ENCODE measurements at places on chromosomes 12 and 14.

DNA sequence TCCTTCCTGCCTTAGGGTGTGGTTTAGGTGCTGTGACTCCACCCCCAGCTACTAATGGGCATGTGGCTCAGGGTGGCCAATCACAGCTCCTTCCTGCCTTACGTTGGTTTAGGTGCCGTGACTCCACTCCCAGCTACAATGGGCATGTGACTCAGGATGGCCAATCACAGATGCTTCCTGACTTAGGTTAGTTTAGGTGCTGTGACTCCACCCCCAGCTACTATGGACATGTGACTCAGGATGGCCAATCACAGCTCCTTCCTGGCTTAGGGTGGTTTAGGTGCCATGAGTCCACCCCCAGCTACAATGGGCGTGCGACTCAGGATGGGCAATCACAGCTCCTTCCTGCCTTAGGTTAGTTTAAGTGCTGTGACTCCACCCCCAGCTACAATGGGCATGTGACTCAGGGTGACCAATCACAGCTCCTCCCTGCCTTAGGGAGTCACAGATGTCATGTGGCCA lies 163.9 kb downstream of the TBX5 start:
- no peak for DNase-seq

- DNase-seq: no peak
Observed at GRCh38 chr14:103302966-103303365, 31.1 kb upstream of the EIF5 start.

DNA sequence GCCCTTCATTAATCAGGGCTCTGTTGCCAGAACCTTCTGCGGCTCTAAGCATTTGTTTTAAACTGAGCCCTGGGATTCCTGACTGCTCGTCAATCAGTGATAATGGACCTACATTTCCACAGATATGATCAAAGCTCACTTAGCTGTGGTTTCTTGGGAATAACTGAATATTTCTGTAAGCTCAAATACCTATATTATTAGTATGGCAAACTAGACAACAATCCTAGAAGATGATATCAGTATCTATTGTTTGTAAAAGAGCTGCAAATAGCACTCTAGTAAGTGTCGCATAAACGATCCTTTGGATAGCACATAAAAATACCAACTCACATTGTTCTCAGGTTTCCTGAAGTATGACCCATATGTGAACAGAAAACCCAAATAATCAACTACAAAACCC lies 150.4 kb downstream of the PPM1H start:
- no peak for DNase-seq

DNA sequence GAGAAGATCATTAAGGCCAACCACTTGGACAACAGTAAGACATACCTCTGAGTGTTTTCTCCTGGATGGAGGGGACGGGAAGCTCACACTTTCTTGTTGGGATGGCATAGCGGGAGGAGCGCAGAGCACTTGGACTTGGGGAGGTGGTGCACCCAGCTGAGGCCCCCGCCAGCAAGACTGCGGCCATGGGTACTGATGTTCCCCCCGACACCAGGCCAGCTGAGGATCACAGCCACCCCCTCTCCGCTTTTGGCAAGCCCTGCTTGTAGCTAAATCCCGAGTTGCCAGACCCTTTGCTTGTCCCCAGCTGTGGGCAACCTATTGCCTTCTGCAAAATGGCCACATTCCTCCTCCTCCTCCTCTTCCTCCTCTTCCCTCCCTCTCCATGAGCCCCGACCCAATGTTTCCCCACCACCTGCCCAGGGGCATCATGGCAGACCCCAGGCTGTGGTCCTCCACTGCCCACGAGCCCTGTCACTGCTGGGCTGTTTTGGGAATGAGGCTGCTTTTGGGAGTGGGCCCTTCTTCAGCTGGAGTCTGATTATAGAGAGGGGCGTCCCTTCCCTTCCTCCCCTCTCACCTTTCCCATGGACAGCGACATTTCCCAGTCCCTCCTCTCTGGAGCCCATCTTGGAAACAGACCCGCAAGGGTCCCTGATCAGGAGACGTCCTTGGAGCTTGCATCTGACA lies 62.8 kb downstream of the PRMT8 start:
- no peak for DNase-seq

GRCh38 chr12:131222329-131223139 lies 268.8 kb downstream of the ADGRD1 start:
- DNase-seq: no peak

DNA sequence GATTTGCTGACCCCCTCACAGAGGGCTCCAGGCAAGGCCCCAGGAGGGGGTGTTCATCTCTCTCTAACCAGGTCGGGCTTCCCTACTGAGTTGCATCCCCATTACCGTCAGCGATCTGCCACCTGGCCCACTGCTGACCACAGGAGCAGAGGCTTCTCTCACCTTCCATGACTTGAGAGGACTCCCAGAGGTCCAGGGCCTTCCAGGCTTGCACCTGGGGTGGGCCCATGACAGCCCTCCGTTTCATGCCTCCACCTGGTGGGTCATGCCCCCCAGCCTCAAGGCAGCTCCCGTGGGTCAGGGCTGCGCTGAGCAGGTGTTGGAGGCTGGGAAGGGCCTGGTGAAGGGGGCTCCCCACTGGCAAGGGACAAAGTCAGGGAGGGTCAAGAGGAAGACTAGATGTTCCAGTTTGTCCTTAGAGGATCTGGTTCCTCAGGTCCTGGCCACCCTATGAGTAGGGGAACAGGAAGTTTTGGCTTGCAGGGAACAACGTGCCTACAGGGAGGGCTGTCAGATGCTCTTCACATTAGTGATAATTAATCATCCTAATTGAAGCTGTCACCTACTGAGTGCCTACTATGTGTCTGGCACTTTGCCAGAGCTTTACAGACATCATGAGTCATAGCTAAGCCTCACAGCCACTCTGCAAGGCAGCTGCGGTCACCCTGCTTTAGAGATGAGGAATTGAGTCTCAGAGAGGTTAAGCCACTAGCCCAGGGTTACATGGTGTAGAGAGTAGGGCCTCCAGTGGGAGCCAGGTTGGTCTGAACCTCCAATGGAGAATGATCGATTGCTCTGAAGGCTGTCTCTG lies 13.8 kb downstream of the NFKBIA start:
- no peak for DNase-seq

DNA sequence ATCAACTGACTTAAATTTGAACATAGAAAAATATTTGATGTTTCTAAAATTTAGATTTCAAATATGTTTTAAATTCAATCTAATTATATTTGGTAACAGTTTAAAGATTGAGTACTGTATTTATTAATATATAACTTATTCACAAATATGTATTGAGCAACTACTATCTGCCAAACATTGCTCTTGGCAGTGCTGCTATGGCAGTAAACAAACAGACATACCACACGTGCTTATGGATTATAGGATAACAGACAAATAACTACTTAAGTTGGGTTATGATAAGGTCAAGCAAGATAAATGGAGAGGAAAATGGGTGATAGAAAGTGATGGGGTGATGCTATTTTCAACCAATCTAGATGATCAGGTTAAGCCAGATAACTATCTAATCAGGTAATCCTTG lies 538.1 kb downstream of the C12orf50 start:
- no peak for DNase-seq

GRCh38 chr14:60326274-60326673 lies 77.3 kb downstream of the PPM1A start:
- no peak for DNase-seq

- DNase-seq: no peak
Observed at GRCh38 chr14:102078831-102079699, 7.8 kb downstream of the HSP90AA1 start.

GRCh38 chr12:56158926-56159461 lies 835 bp downstream of the MYL6 start:
- no peak for DNase-seq

DNA sequence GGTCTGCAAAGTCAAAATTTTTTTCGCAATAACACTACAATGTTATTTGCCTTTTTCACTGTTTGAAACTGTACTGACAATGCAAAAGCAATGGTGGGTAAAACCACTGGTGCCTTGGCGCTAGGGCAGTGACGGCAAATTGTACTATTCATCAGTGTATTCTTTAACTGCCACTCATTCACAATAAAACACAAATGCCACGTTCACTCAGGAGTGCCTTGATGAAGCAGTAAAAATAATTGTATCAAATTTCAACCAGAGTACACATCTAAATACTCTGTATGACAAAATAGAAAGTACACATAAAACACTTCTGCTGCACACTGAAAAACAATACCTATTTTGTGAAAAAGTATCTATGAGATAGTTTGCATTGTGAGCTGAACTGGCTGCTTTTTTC lies 17.8 kb downstream of the DCAF5 start:
- DNase-seq: no peak

DNA sequence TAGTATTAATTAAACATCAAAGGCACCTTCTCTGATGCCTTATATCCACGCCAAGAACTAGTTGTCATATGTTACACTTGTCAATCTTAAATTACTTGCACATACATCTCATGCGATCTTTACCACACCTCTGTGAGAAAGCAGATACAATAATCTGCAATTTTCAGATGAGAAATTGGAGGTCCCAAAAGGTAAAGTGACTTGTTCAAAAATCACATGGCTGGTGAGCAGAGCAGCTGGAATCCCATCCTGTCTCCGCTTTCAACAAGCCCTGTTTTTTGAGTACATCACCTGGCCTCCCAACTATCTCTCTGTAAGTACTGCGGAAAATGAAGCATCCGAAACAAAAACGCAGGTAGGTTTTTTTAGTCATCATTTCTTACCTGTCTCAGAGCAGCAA lies 203.4 kb upstream of the FOXN3 start:
- DNase-seq: no peak

- no peak for DNase-seq
Observed at GRCh38 chr12:95884998-95885397, 26.2 kb downstream of the SNRPF start.

DNA sequence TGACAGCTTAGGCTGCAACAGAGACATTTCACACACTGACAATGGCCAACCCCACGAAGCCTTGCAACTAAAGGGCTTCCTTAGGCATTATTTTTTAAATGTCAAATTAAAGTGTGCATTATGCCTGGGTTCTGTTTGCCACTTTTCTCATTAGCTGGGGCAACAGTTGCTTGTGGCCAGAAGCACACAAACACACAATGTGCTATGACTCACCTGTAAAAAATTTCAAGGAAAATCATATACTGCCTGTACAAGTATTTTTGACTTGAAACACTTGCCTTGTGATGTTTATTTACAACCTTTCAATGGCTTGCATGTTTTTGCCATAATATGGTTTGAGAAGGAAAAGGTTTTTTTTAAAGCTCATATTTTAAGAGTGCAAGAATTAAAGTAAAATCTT lies 1.9 kb downstream of the NTN4 start:
- no peak for DNase-seq

- no peak for DNase-seq
Observed at GRCh38 chr12:104669851-104670337, 213.1 kb downstream of the CHST11 start.

GRCh38 chr12:47755655-47756562 lies 2.8 kb downstream of the RAPGEF3 start:
- DNase-seq: no peak

GRCh38 chr14:57388067-57388466 lies 2.3 kb upstream of the NAA30 start:
- no peak for DNase-seq

DNA sequence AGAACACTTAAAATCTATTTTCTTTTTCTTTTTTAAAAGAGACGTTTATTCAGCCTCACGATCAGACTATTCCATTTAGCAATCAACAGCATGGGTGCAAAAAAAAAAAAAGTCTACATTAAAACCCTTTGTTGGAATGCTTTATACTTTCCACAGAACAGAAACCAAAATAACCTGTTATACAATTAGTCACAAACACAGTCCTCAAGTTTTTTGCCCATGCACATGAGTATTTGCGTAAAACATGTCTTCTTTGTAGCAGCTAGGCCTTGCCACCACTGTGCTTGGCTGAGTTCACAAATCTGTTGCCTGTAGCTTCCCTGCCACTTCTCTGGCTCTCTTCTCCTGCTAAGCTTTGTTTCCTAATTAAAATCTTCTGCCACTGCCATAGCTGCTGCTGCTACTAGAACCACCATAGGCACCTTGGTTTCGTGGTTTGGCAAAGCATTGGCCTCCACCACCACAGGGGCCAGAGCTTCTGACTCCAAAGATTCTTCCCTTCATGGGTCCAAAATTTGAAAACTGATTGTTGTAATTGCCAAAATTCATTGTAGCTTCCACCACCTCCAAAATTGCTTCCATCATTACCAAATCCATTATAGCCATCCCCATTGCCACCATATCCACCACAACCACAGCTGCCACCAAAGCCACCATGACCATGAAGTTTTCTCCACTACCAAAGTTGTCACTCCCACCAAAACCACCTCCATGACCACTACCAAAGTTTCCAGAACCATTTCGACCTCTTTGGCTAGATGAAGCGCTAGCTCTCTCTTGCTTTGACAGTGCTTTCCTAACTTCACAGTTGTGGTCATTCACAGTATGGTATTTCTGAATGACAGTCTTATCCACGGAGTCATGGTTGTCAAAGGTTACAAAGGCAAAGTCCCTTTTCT lies 38.1 kb downstream of the KLRG1 start:
- no peak for DNase-seq

DNA sequence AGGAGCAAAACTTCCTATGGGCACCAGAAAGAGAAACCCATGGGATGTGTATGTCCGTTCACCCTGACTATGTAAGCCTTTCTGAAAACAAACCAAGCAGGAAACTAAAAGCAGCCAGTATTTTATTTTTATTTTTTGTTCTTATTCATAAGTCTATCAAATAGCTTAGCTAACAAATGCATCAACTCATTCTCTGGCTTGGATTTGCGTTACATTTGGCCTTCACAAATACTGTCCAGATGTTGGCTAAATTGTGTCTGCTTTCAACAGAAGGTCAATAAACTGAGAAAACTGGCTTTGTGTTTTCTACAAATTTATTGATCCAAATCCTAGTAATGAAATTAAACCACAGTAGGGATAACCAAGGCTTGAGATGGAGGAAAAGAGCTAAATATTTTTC lies 379.0 kb downstream of the NOVA1 start:
- no peak for DNase-seq

DNA sequence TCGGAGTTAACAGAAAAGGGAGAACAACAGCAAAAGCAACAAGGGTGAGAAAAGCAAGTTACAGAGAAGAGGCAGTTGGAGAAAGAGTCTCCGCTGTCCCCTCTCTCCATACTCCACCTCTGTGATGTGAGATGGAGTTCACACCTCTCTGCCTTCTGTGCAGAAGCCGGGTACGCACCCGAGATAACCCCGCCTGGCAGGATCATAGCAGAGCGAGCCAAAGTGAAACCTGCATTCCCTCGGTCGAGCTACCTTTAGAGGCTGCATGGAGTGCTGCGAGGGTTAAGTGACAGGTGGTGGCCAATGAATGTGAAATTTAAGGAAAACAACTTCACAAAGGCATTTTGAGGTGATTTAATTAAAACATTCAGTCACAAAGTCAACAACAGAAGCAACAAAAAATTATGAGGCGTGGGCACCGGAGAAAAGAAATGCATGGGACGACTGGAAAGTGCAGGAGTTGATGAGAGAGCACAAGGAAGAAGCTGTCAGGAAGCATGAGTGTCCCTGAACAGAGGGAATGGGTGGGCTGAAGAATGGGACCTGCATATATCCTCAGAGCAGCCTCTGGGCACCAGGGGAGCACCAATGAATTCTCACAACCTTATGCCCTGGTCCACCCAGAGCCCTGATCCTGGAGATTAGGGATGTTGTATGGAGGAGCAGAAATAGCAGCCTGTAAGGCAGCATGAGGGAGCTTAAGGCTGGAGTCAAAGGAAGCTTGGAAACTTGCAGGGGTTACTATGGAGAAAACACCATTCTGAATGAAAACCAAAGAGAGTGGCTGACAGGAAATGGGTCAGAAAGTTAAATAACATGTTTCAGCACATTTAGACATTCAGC lies 208.3 kb downstream of the EMP1 start:
- no peak for DNase-seq

GRCh38 chr12:13670285-13670866 lies 311.0 kb downstream of the GRIN2B start:
- DNase-seq: no peak
